Trophoblast cell (in vitro differentiated cells and primary cell): ENCODE measurements at places on chromosomes 2 and 18.

- H3K36me3 ChIP-seq: no peaks in the 10 kb centered on the region
- H3K27me3 ChIP-seq: no peaks in the 10 kb centered on the region
- no peak for DNase-seq
- H3K27ac ChIP-seq: no peak overlapping the region
Observed at GRCh38 chr2:23614701-23615100, 229.7 kb downstream of the KLHL29 start.

DNA sequence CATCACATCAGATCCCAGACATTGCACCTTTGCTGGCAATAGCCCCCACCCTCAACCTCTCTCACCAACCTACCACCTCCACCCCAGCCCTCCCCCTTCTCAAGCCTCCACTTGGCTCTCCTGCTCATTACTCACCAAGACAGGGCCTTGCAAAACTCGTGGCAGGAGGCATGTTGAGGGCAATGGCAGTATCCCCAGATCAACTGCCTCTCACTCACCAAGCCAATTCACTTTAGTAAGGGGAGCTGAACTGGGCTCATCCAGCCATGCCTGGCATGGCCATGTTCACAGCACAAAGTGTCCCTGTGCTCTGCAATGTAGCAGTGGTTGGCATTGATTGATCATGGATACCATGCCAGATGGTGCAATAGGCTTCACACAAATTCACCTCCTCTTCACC lies 46.3 kb upstream of the TEX51 start:
- no peak for DNase-seq
- H3K4me3 ChIP-seq: no peak overlapping the region
- H3K27me3 ChIP-seq: no peaks in the 10 kb centered on the region

DNA sequence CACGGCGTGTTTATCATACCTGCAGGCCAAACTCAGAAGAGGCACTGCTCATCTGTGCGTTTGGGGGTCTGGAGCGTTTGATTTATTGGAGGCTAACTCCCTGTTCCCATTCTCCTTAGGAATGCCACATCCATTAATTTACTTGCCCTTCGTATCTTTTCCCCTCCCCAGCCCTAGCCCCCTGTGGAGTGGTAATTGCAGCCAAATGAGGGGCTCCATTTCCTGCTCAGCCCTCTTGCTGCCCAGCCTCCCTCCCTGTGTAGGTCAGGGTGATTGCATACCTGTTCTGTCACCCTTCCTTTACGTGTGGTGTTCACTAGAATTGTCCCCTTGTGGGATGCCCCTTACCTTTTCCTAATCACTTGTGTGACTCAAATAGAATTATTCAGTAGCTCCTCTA lies 120.4 kb downstream of the MAP3K20 start:
- no peak overlapping the region for H3K27ac ChIP-seq
- H3K27me3 ChIP-seq: no peaks in the 10 kb centered on the region
- no peak overlapping the region for H3K4me3 ChIP-seq

DNA sequence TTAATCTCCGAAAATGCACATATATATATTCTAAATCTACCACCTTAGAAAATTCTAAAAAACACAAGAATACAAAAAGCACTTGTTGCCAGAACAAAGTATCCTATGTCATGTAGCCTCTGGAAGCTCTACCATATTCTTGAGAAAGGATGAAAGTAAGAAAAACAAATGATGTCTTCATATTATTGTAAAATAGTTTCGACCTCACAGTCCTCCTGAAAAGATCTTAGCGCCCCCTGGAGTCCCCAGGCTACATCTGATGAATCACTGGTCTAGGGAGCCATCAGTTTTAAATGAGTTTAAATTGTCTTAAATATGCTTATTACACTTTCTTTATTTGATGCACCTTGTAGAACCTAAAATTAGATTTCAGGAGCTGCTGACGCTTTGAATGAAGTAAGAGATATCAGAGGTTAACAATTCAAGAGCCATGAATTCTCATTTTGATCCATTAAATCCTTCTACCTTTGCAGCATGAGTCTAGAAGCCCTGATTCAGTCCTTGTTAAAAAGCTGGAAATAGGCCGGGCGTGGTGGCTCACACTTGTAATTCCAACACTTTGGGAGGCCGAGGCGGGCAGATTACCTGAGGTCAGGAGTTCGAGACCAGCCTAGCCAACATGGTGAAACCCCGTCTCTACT lies 138.8 kb downstream of the MCFD2 start:
- H3K27me3 ChIP-seq: no peaks in the 10 kb centered on the region
- no peaks in the 10 kb centered on the region for H3K4me1 ChIP-seq
- no peaks in the 10 kb centered on the region for H3K36me3 ChIP-seq
- peak; percentile 72 for DNase-seq

- no peaks in the 10 kb centered on the region for H3K36me3 ChIP-seq
- H3K27me3 ChIP-seq: no peaks in the 10 kb centered on the region
- H3K4me1 ChIP-seq: no peaks in the 10 kb centered on the region
- no peak overlapping the region for H3K4me3 ChIP-seq
- DNase-seq: no peak
Observed at GRCh38 chr2:1256632-1257324, 156.5 kb upstream of the TPO start.

DNA sequence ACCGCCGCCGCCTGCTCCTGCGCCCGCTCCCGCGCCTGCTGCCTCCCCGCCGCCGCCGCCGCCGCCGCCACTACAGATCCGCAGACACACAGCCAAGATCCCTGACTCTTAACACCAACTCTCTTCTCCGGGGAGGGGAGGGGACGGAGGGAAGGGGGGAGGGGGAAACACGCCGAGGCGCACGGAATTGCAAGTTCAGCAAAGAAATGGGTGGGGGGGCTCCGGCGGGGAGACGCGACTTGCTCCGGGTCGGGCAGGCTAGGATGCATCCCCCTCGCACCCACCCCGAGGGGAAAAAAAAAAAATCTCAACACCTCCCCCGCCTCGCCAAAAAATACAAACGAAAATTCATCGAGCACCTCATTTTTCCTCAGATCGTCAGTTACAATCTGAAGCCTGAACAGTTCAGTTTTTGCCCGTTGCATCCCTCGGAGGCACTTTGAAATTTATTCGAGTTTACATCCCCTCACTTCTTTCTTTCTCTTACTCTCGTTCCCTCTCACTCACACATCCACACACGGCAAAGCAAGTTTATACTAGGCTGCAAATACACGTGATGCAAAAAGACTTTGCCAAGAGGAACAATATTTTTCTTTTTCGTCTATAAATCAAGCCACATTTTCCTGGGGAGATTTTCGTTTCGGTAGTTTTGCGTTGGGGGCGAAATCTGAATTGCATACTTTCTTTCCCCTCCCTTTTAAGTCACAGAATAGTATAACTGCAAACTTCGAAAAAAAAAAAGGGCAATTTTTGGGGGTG lies at the start of gene TCF4:
Gene TCF4, minus strand, starts transcription at position 82 of the 759 bp plus-strand sequence. CDS start 1,076 bp downstream, outside the sequence.
- peak within 1 kb of the TSS; percentile 78 for H3K4me3 ChIP-seq
- no peaks in the 10 kb centered on the region for H3K27me3 ChIP-seq
- peaks cover 6% of the 10 kb centered on the region for H3K4me1 ChIP-seq
- no peaks in the 10 kb centered on the region for H3K36me3 ChIP-seq
- peak; percentile 23 for DNase-seq

- H3K4me3 ChIP-seq: no peak overlapping the region
- no peak overlapping the region for H3K27ac ChIP-seq
- no peaks in the 10 kb centered on the region for H3K36me3 ChIP-seq
- H3K4me1 ChIP-seq: peaks cover 33% of the 10 kb centered on the region
Observed at GRCh38 chr2:41930807-41931566, 116.8 kb upstream of the PKDCC start.

- no peaks in the 10 kb centered on the region for H3K4me1 ChIP-seq
- peak; percentile 12 for DNase-seq
- H3K27ac ChIP-seq: no peak overlapping the region
- H3K27me3 ChIP-seq: no peaks in the 10 kb centered on the region
Observed at GRCh38 chr2:175256806-175257585, 75.5 kb upstream of the ATP5MC3 start.

GRCh38 chr2:56291711-56292110 lies 107.9 kb downstream of the CCDC85A start:
- no peaks in the 10 kb centered on the region for H3K36me3 ChIP-seq
- no peaks in the 10 kb centered on the region for H3K4me1 ChIP-seq
- H3K4me3 ChIP-seq: no peak overlapping the region
- DNase-seq: peak; percentile 45
- H3K27me3 ChIP-seq: no peaks in the 10 kb centered on the region
- H3K27ac ChIP-seq: no peak overlapping the region

GRCh38 chr18:73318739-73319479 lies 451.1 kb upstream of the NETO1 start:
- H3K4me3 ChIP-seq: no peak overlapping the region
- H3K27ac ChIP-seq: no peak overlapping the region
- no peaks in the 10 kb centered on the region for H3K27me3 ChIP-seq
- DNase-seq: no peak
- no peaks in the 10 kb centered on the region for H3K36me3 ChIP-seq

DNA sequence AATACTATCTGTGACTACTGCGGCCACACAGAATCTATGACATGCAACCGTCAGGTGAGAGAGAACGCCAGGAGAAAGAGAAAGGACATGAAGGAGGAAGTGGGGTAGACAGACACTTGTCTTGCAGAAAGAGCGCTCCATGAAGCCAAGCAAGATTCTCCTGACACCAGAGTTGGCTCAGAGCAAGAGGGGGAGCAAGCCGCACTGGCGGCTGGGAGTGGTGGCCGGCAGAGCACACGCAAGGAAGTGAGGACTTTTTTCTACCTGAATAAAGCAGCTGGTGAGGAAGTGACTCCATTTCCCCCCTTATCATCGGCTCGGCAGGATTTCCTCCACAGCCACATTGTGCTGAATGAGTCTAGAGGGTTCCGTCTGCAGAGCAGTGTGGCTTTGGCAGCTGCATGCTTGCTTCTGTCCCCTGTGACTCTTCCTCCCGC lies 181.6 kb downstream of the BCL2 start:
- H3K27me3 ChIP-seq: no peaks in the 10 kb centered on the region
- H3K36me3 ChIP-seq: no peaks in the 10 kb centered on the region
- no peak overlapping the region for H3K27ac ChIP-seq
- no peak for DNase-seq

- H3K4me3 ChIP-seq: no peak overlapping the region
- H3K36me3 ChIP-seq: no peaks in the 10 kb centered on the region
- DNase-seq: peak; percentile 79
- no peaks in the 10 kb centered on the region for H3K27me3 ChIP-seq
Observed at GRCh38 chr2:138640921-138641676, 139.1 kb downstream of the NXPH2 start.

- DNase-seq: no peak
- no peak overlapping the region for H3K4me3 ChIP-seq
- peaks cover 25% of the 10 kb centered on the region for H3K36me3 ChIP-seq
- no peaks in the 10 kb centered on the region for H3K27me3 ChIP-seq
- H3K4me1 ChIP-seq: no peaks in the 10 kb centered on the region
Observed at GRCh38 chr18:677951-678381, 20.5 kb downstream of the TYMS start.

DNA sequence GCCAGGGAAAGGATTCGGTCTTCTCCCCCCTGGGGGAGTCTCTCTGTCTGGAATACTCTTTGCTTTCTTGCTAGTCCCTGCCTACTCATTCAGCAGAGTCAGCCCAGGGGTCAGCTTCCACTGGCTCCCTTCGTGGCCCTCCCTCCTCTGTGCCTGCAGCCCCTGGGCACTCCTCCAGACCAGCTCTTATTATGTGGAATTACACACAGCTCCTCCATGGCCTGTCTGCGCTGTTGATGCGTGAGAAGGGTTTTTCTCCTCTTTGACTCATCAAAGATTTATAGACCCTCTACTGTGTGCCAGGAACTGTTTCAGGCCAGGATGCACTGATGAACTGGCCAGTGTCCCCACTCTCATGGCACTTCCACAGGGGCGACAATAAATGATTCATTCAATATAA lies 44.4 kb downstream of the ST8SIA5 start:
- H3K4me3 ChIP-seq: no peak overlapping the region
- no peaks in the 10 kb centered on the region for H3K4me1 ChIP-seq
- DNase-seq: no peak
- H3K27me3 ChIP-seq: no peaks in the 10 kb centered on the region

GRCh38 chr2:20942646-20943125 lies 101.2 kb downstream of the APOB start:
- H3K27ac ChIP-seq: no peak overlapping the region
- no peaks in the 10 kb centered on the region for H3K27me3 ChIP-seq
- H3K36me3 ChIP-seq: no peaks in the 10 kb centered on the region
- H3K4me1 ChIP-seq: no peaks in the 10 kb centered on the region
- no peak for DNase-seq
- H3K4me3 ChIP-seq: no peak overlapping the region

GRCh38 chr2:16202266-16203020 lies 262.1 kb downstream of the MYCN start:
- H3K4me1 ChIP-seq: no peaks in the 10 kb centered on the region
- H3K4me3 ChIP-seq: no peak overlapping the region
- DNase-seq: no peak
- H3K27ac ChIP-seq: no peak overlapping the region
- H3K36me3 ChIP-seq: no peaks in the 10 kb centered on the region

- H3K4me1 ChIP-seq: no peaks in the 10 kb centered on the region
- H3K4me3 ChIP-seq: peak overlapping the region; percentile 41
- DNase-seq: no peak
- no peaks in the 10 kb centered on the region for H3K27me3 ChIP-seq
Observed at GRCh38 chr2:20953146-20953824, 90.6 kb downstream of the APOB start.

DNA sequence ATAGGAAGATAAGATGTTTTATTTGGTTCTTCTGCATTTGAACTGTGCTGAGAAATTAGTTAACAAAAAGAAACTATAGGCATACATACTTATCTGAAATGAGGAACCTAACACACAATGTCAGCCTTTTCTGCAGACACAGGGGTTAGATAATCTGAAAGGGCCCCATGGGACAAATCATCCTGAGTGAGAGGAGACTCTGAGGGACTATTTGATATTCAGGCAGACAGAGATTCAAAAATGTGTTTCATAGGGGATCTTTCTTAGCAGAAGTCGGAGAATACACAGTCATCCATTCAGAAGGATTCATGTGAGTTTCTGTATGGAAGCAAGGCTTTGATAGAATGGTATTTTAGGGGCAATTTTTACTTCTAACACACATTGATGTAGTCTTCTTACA lies 79.1 kb downstream of the NCKAP5 start:
- H3K4me1 ChIP-seq: no peaks in the 10 kb centered on the region
- H3K36me3 ChIP-seq: no peaks in the 10 kb centered on the region
- no peak for DNase-seq
- H3K4me3 ChIP-seq: no peak overlapping the region

DNA sequence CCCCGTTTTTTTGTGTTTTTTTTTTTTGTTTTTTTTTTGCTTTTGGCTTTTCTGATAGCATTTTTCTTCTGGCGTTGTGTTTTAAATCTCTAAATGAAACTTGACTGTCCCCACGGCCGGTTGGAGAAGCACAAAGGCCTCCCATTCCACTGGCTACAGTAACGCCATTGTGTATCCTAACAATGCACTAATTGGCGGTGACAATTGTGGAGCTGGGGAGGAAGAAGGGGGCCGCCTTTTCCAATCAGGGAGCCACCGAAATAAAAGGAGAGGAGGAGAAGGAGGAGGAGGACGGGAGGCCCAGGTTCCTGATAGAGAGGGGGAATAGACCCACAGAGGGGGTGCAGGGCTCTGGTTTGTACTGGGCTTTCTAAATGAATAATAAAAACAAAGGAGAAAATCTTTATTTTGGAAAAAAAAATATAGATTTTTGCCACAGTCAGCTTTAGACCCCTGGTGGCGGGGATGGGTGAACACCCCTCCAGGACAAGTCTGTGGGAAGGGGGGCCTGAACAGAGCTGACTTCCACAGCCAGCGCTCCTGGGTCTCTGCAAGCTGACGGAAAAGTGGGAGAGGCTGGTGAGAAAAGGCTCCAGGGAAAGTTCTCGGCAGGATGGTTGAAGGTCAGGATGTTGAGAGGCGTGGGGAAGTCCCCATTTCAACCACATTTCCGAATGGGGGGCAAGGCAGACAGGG lies 43.7 kb upstream of the FZD5 start:
- no peak overlapping the region for H3K4me3 ChIP-seq
- H3K4me1 ChIP-seq: peaks cover 7% of the 10 kb centered on the region
- H3K36me3 ChIP-seq: no peaks in the 10 kb centered on the region

- peaks cover 1% of the 10 kb centered on the region for H3K4me1 ChIP-seq
- H3K27ac ChIP-seq: no peak overlapping the region
- no peaks in the 10 kb centered on the region for H3K27me3 ChIP-seq
- H3K4me3 ChIP-seq: no peak overlapping the region
- no peak for DNase-seq
Observed at GRCh38 chr2:44753552-44754285, 187.8 kb upstream of the SIX3 start.
